ENCODE measurements at places on chromosomes 4 and X.

DNA sequence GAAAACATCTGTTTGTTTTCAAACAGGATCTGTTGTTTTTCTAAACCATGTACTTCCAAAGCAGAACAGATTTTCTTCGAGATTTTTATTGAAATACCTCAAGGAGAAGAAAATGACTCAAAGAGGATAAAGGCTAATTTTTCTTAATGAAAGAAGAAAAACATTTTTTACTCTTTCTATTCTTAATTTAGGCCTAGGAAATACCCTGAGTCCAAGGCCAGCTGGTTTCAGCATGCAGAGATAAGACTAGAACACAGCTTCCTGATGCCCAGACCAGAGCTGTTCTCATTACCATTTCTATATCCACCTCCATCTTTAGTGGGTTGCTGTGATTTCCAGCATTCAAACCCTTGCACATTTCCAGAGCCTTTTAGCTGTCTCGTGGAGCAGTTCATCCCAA is 18.3 kb downstream of the GAB1 start:
- DNase-seq: no peak

DNA sequence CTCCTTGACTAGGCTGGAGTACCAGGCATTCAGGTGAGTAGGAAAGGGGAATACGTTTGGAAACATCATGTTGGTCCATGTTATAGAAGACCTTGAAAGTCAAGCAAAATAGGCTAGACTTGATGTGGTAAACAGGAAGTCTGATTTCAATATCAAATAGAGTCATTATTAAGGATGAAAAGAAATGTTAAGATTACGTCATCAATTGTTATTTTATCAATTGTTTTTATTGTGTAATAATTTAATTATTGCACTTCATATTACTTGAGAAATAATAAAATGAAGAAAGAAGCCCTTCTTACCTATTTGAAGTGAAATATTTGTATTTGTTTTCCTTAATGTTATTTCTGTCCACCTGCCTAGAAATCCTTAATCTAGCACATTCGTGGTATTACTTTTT is 361.0 kb upstream of the HAND2 start:
- DNase-seq: no peak

GRCh38 chr4:188492886-188493285 is 353.6 kb downstream of the TRIML1 start:
- DNase-seq: no peak

GRCh38 chr4:108794136-108794535 is 31.3 kb upstream of the ETNPPL start:
- DNase-seq: no peak

- no peak for DNase-seq
Measured at GRCh38 chr4:140693562-140693961, 62.6 kb downstream of the TBC1D9 start.

- no peak for DNase-seq
Measured at GRCh38 chr4:33071535-33071934, 2351.4 kb downstream of the PCDH7 start.

DNA sequence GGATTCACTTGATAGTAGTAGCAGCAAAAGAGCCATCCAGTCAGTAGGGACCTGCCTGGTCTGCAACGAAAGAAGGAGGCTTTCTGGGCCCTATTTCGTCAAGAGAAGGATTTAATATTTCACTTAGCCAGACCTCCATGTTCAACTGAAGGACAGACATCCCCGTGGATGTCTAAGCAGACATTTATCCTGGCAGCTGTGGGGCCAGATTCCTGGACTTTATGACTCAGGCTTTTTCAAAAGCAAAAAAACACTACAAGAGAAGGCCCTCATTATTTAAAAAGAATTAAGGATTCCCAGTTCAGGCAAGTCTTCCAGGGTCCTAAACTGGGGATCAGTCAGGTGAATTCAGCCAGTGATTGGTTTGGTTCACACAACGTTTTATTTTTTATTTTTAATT is 88.5 kb upstream of the TSPAN5 start:
- DNase-seq: no peak

DNA sequence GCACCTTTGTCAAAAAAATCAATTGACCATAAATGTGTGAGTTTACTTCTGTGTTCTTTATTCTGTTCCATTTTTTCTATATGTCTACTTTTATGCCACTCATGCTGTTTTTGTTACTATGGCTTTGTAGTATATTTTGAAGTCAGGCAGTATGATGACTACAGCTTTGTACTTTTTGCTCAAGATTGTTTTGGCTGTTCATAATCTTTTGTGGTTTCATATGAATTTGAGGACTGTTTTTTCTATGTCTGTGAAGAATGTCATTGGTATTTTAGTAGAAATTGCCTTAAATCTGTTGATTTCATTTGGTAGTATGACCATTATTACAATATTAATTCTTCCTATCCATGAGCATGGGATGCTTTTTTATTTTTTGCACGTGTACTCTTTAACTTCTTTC is 346.8 kb downstream of the PPP3CA start:
- no peak for DNase-seq

DNA sequence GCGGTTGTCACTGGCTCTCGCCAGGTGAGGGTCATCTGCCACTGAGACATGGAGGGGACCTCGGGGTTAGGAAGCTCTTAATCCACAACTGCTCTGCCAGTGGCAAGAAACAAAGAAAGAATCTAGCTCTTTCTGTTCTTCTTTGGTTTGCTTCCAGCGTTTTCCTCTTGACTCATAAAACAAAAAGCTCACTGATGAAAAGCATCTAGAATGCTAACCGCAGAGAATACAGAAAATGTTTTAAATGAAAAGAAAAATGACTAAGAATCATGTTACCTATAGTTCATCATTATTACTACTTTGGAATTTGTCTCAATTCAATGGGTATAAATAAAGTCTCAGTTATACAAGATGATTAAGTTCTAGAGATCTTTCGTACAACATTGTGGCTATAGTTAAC is 274.8 kb upstream of the TENM3 start:
- DNase-seq: no peak

DNA sequence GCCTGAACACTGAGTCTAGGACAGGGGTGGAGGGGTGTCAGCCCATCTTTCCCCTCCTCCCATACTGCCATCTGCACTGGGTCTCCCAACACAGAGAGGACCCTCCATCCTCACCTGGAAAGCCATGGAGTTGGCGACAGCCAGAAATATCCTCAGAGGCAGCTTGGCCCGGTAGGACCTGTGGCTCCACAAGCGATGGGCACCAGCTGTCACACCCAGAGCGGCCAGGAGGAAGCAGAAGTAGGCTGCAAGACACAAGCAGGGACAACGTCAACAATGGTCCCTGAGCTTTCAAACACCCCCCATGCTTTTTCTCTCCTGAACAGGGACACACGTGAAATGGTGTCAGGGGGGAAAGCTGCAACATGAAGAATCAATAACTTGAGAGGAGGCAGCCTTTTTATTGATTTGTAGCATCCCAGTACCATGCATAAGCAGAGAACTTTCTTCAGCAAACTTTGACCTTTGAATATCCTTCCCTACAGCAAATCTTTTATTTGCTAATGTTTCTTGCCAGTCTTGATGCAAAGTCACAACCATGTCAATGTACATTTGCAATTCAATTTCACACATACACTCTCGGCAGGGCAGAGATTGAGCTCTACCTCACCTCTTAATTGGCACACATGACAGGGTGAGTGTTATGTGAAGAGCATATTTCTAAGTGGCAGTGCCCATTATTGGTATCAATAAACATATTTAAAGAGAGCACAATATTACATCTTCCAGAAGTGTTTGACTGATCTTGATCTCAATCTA is 93.2 kb downstream of the SCD5 start:
- no peak for DNase-seq

DNA sequence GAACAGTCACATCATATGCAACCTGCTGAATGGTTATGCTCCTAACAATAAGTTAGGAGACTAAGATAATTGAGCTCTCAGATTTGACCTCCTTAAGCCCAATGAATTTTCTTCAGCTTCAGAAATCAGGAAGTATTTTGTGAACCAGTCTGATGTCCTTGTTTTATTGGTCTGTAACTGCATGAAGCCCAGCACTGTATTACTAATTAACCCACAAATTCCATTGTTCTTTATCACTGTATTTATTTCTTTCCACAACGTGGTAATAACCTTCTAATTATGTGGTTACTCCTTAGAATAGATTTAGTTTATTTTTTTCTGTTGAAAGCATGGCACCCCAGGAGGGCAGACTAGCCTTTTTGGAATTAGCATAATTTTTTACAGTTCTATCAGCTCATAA is 3.9 kb upstream of the MFAP3L start:
- no peak for DNase-seq

DNA sequence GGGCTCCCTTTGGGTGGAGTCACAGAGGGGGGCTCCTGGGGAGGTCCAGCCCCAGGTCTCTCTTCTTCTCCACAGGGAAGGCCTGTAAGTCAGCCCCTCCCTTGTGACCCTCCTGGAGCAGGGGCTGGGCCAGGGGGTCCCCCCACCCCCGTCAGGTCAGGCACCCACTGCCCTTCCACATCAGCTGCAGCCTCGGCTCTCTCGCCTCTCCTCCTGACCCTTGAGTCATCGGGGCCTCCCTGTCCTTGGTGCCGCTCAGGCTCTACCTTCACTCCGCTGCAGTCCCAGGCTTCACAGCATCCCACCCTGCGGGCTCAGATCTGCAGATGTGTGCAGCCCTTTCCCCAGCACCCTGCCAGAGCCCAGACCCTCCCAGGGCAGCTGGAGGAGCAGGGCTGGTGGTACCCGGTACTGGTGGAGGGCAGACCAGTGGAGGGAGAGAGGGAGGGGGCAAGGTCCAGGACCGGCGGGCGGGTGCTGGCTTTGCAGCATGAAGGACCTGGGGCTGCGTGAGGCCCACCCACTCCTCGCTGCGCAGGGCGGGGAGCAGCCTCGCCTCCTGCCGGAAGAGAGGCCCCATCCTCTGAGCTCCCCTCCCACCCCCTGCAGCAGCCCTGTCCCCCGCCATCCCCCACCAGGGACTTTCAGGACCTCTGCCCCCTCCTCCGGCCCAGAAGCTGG is 117.1 kb downstream of the FAM53A start:
- no peak for DNase-seq

GRCh38 chrX:41184312-41184711 is 99.1 kb downstream of the USP9X start:
- no peak for DNase-seq

DNA sequence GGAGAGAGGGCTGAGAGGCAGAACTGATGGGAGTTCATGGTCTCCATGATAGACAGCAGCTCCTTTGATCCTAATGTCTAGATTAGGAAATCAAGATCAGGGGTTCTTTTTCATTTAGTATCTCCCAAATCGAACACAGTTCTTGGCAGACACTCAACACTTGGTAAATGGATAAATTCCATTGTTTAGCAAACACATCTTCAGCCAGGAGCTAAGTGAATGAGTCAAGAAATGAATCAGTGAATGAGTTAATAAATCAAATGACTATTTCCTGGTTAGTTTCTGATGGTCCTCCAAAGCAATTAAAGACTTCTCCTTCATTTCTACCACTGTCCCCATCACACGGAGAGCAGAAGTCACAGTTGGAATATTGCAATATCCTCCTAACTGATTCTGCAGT is 120.0 kb upstream of the SHISA3 start:
- no peak for DNase-seq

- no peak for DNase-seq
Measured at GRCh38 chr4:183995570-183995969, 90.5 kb downstream of the STOX2 start.

GRCh38 chr4:8258552-8259212 is 10.9 kb upstream of the HTRA3 start:
- DNase-seq: no peak

DNA sequence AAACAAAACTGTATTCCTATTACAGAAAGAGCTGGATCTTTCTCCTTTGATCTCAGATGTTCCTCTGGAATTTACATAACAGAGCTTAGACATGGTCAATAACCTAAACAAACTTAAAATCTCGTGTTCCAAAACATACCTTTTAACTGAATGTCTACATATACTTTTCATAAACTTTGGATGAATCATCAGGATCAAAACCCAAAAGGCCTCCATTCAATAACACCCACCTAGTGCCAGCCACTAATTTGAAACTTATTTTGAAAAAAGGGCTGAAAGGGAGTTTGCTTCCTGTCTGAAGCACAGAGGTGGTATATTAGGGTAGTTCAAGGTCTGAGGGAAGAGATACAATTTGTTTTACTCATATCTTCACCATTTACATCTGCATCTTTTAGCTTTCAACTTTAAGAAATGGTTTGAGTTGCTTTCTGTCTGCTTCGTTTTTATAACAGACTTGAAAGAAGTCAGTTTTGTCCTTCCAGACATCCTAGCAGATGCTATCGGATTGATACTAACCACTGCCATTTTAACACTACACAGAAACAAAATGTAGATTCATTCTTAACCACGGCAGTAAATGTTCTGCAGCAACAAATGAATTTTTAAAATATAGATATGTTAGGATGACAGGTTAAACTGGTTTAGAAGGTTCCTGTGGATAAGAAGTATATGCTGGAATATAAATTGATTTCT is 242.8 kb upstream of the DKK2 start:
- DNase-seq: no peak

DNA sequence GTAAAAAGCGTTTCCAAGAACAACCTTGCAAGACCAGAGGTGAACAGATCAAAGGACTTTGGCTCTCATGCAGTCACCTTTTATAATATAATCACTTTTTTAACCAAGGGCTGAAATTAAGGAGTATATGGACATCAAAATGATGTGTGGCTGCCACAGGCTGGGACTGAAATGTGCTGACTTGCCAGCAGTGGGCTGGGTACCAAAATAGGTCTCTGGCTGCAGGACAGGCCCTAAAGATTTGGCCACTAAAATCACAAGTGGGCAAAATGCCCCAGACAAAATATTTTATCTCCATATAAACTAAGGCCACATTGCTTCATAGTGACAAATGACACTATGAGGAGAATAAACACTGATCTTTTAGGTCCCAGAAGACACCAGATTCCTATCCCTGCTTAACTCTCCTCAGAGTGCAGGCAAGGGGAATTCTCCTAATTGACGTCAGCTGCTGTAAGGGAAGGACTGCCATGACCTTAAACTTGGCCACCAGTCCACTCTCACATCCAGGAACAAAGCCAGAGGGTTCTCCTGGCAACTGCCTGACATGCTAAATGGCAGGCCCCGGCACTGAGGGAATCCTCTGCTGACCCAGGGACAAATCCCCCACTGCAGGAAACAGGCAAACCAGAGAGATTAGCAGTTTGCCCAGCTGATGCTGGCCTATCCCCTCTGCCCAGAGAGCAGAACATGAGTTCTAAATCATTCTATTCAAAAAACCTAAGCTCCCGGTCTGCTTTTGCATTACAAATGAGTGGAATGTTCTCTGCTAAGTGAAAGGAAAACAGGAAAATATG is 155.8 kb downstream of the PPP3CA start:
- no peak for DNase-seq
